Mesothelial cell of epicardium (in vitro differentiated cells): ENCODE measurements at places on chromosomes 2 and 18.

GRCh38 chr2:121801916-121802315 lies 46.5 kb downstream of the TSN start:
- DNase-seq, result no peak

DNA sequence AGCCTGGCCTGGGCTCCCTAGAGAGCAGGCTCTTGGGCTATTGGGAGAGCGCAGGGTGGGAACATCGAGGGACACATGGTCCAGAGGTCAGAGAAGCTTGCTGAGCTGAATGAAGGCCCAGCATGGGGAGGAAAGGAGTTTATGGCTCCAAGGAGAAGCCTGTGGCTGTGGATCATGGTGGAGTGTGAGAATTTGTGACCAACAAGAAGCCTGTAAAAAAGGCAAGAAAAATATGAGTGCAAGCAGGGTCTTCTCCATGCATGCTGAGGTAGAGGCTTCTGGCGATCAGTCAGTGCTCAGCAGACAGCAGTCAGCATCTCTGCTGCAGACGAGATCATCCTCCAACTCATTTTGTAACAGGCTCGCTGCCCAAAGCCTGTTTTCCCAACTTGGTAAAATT lies 1.3 kb upstream of the SCYGR3 start:
- DNase-seq, result no peak

GRCh38 chr2:85851253-85852151 lies 37.3 kb downstream of the ST3GAL5 start:
- DNase-seq, result no peak

DNA sequence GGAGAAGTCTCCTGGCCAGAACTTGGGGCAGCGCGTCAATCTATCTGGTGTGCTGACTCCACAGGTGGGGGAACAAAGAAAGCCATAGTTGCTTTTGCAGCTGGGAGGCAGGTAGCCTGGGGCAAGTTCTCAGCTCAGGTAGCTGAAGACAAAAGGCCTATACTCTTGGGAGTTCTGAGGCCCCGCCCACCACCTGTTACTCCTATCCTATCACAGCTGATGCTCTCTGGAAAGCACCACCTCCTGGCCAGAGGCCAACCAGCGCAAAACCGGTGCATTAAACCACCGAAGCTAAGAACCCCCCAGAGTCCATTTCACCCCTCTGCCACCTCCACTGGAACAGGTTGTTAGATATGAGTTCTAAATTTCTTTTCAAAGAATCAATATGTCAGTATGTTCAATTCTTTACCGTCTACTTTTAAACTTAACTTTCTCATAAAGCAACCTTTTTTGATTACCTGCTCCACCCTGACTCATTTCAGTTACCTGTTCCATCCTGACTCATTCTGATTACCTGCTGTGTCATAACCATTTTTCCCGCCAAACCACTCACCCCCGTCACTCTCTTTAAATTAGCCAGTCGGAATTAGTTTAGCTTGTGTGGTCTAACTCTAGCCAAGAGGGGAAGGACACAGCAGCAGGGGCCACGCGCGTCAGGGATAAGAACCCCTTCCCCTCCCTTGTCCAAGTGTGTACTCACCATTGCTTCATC lies 43.4 kb downstream of the UPP2 start:
- DNase-seq, result no peak

- no peak for DNase-seq
Measured at GRCh38 chr2:24972315-24972961, 683 bp upstream of the DNAJC27 start.

DNA sequence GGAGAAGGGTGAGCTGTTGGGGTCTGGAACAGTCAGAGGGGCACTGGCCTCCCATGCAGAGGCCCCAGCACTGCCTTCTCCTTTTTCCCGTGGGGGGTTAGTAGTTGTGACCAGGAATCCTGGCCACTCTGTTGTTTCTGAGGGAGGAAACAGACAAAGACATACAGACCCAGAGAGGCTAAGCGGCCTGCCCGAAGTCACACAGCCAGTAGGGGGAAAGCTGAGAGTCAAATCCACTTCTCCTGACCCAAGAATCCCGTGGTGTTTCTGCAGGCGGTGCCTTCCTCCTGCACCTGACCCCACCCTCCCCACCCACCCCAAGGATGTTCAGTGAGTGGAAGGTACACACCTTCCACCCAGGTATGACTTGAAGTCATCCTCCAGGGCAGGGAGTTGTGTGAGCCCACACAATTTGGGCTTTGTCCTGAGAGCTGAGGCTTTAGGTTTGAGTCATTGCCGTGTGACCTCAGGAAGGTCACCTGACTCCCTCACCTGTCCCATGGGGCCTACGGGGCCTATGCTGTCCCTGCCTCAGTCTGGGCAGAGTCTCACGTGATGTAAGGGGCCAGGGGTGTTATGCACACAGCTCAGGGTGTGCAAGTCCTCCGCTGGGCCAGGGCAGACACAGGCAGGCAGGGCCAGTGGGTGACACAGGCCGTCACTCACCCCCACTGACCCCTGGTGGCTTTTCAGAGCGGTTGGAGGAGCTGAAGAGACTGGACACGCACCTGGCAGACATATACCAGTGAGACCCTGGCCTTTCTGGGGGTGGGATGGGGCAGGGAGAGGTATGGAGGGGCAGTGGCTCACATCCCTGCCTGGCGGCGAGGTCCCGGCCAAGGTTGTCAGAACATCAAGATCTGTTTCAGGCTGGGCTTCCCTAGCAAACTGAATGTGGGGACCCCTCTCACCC lies 5.0 kb downstream of the NT5DC4 start:
- DNase-seq, result no peak

DNA sequence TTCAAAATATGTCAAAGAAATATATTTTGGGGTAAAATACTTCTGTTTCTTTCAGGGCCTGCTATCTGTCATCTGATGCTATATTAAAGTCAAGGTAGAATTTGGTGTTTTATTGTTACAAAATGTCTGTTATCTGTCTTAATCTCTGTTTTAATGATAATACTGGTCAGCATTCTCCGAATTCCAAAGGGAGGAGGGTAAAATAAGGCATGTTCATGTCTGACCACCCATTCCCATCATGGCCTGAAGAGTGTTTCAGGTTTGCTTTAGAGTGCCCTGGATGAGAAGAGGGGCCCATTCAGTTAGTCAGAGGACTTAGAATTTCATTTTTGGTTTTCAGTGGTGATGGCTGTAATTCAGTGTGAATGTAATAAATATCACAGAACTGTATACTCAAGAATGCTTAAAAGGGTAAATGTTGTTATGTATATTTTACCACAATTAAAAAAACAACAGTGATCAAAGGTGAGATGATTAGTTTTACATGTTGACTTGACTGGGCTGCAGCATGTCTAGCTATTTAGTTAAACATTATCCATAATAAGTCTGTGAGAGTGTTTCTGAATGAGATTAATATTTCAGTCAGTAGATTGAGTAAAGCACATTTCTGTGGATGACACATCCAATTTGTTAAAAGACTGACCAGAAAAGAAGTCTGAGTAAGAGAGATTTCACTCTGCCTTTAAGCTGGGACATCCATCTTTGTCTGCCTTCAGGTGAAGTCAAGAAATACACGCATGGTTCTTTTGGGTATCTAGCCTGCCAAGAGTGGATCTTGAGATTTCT lies 467.9 kb upstream of the SYT4 start:
- DNase-seq, result no peak

GRCh38 chr2:12502759-12503158 lies 214.0 kb upstream of the TRIB2 start:
- no peak for DNase-seq
